ENCODE measurements at places on chromosomes 1 and 21.

DNA sequence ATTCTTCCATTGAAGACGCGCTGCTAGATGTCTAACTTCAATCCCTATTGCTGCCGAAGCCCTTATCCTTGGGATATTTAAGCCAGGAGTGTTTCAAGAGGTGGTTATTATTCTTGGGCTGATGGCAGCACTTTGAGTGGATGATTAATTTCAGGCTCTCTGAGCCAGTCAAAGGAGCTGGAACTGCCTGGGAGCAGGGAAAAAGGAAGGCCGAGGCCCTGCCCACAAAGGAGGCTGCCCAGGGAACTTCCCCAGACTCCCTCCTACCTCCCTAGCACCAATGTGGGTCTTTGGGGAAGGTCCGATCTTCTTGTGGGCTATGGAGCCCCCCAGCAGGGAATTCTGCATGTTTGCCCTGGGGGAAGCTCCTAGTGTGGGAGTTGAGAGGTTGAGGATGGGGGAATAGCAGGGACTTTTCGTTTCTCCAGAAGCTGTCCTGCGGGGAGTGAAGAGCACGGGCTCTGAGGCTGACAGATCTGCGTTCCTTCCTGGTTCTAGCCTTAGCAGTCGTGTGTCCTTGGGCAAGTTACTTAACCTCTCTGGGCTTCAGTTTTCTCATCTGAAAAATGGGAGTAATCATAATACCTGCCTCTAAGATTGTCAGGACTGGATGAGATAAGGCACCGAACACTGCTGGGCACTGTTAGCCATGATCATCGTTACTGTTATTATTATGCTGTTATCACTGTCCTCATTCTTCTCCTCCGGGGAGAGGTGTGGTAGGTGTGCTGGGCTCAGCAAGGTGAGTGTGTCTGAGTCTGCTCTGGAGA lies 6.3 kb downstream of the KCNQ4 start:
- no peak for DNase-seq

- no peak for DNase-seq
Observed at GRCh38 chr1:90000934-90001676, 6.2 kb downstream of the ZNF326 start.

DNA sequence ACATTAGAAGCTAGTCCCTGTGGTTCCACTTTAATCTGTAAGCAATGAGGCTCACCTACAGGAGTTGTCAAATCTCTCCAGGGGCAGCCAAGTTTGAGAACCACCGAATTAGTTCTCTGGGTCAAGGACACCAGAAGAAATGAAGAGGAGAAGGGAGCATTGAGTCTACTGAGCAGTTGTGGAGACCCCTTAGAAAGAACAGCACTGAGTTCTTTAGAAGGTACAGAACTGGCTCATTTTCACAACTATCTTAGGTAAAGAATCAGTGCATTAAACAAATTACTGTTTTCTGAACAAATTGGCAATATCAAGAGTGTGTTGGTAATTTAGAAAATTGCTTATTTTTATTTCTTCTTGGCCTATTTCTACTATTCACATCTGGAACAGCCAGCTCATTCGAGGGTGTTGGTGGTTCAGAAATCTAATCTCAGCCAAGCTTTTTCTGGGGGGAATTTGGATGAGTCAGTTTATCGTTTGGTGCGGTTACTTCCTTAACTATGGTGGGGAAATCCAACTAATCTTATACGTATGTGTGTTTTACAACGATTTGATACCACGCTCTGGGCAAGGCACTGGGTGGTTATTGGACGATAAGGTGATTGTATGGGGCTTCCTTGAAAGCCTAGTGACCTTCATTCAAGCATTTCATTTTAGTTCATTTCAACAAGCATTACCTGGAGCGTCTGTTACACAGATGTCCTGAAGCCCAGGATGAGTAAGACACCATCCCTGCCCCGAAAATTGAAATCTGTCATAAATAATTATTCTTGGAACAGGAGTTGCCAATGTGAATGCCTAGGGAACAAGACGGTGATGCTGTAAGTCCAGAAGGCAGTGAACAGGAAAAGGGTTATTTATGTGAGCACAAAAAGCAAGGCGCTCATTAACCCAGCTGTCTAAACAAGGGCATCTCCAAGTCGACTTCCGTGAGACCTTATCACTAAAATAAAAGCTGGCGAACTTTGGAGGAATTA lies 52.0 kb upstream of the TMPRSS2 start:
- no peak for DNase-seq

GRCh38 chr1:234065794-234066447 lies 161.4 kb downstream of the SLC35F3 start:
- peak; percentile 8 for DNase-seq

DNA sequence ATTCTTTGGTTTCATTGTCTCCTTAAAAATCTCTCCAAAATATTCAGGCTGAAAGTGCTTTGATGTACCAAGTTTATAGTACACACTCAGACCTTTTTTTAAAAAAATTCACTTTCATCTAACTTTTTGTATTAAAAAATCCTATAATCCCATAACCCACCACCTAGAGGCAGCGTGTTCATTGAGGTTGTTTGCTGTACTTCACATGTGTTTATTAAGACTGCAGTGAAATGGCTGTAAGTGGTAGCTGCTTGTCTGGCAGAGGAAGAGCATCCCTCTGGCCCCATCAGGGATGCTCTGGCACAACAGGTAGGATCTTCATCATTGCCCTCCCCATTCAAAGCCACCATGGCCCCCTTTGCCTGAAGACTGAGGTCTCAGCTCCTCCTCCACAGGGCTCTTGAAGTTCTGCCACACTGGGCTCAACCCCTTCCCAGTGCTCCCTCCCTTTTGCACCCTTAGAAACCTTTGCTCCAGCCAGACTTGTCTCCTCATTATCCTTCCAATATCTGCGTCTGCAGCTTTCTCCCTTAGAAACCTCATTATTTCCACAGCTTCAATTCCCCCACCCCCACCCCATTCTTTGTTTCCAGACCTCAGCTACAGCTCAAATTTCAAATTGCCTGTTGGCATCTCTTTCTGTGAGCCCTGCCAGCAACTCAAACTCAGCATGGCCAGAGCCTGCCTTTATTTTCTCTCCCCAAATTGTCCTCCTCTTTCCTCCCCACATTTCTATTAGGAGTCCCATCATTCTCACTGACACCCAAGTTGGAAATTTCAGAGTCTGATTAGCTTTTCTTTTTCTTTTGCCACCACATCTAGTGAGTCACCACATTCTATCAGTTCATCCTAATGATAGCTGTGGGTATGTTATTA lies 369.6 kb upstream of the USP24 start:
- DNase-seq = no peak

DNA sequence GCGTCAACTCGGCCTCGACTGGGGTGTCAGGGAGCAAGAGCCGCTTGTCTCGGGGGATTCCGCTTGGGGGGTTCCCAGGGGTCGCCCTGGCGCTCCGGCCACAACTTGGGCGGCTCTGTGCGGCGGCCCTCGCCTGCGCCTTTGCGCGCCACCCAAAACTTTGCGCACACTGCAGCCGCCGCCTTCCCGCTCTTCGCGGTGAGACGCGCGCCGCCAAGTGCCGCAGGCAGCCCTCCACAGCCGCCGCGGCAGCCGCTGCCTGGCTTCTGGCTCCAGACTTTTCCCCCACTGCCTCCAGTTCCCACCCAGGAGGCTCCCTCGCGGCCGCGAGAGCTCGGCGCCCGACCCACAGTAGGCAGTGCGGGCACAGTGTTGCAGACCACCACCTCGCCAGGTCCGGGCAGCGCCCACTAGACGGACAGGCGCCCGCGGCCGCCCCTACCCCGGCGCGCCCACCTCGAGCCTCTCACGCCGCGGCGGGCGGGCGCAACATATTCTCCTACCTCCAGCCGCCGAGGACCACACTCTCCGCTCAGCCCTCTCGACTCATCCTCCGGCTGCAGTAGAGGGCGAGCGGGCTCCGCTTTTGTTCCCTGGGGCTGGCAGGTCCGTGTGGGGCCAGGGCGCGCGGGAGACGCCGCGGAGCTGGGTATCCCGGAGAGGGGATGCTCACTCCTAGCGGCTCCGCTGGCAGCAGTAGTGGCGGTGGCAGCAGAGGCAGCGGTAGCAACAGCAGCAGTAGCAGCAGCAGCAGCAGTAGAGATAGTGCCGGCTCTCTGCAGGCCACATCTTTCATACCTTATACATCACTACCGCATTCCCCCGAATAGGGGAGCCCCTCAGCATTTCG lies 296.6 kb downstream of the OMA1 start:
- peak; percentile 11 for DNase-seq

DNA sequence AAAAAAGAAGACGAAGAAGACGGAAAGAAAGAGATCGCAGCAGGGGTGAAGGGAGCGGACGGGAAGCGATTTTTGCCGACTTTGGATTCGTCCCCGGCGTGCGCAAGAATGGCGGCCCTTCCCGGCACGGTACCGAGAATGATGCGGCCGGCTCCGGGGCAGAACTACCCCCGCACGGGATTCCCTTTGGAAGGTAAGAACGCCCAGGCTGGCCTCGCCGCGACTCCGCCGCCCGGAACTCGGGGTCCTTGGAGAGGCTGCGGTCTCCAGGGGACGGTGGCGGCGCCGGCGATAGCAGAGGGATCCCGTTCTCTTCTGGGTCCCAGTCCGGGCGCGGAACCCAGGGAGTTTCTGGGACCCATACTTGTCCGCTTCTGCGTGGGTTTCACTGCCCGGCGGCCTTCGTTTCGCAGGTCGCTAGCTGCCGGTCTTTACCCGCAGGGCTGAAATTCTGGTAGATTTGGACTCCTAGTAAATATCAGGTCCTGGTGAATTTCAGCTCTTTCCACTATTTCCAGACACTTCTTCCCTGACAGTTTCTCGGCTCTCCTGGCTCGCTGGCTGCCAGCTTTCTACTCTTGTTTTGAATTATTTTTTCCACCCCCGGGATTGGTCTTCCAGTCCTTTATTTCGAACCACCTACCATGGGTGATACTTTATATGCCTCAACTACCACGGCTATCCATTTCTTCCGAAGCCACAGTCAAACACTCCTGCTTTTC lies 1.0 kb downstream of the PAX7 start:
- no peak for DNase-seq

DNA sequence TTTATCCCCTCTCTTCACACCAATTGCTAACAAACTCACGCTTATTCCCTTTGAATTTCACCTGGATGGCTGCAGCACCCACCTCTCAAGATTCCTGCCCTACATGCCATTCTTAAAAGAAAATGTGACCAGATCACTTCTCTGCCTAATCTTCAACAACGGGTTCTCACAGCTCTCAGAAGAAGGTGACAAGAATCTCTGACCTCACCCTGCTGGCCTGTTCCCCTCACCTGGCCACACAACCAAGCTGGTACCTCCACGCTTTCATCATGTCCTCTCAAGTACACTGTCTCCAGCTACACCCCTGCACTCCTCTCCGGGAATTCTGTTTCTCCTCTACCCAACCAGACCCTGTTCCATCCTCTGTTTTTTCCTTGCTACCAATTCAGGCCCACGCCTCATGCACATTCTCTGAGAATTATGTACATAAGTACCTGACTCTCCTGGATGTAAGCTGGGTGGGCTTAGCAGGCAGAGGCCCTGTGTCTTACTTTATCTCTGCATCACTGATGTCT lies 5.9 kb upstream of the LSS start:
- DNase-seq = no peak

DNA sequence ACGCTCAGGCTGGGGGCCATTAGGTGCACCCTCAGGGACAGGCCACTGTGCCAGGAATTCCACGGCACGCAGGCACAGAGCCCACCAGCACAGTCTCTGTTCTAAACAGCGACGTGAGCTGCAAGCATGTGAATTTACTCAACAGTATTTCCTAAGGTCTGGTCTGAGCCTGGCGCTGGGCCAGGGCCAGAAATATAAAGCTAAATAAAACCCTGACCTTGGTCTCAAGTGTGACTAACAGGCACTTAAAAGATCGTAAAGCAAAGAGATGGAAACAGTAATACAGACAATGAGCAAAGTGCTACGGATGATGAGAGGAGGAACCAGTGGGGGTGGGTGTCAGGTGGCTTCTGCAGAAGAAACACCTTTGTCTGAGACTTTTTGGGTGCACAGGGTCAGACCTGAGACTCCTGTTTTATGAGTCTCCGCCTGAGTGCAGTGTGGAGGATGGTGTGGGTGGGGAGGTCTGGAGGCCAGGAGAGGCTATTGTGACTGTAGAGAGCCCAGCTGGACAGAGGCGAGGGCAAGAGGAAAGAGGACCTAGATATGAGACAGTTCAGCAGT lies 53.4 kb upstream of the EDN2 start:
- no peak for DNase-seq

All from NCI-H524 treated with DMSO at 0.1 percent for 48 hours (cell line).